ENCODE measurements at places on chromosomes 5 and 9.
A peak's percentile ranks its signal among the peaks of the same experiment; 100 is the strongest.

DNA sequence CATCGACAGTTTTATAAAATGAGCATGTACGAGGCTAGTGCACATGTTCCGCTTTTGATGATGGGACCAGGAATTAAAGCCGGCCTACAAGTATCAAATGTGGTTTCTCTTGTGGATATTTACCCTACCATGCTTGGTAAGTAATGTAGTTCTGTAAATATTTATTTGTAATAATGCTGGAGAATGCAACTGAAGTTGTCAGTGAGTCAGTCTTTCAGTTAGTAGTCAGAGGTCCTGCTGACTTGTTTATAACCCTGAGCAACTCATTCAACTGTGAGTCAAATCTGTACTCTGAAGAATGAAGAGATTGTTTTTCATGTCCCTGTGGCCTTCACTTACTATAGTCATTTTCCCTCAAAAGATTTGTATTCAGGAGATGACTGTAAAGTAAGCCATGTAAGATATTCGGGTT, 28.4 kb upstream of the GPR150 start:
- no peak for DNase-seq

DNA sequence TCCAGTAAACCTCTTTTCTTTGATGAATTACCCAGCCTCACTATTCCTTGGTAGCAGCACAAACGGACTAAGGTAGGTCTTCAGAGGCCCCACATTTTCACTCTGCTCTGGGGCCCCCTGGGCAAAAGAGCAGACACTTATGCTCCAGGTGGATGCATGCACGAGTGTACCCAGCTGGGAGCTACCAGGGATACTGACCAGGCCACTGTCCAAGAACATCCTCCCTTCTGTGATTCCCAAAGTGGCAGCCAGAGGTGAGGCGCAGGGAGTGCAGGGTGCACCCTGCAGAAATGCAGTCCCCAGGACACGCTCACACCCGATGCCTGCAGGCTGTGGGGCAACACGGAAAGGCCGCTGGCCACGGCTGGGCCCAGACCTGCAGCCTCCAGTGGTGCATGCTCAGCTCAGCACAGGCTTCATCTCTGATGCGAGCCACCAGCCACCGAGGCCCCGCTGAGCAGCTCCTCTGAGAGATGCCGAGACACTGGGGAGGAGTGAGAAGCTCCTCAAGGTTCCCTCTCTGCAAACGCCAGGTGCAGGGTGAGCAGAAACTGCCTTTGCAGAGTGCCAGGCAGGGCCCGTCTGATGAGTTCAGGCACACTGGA, 48.1 kb upstream of the OLFM1 start:
- no peak for DNase-seq

GRCh38 chr5:74367241-74367733, 273.2 kb downstream of the ENC1 start:
- no peak for DNase-seq

GRCh38 chr5:174731214-174732035, 7.0 kb downstream of the MSX2 start:
- no peak for DNase-seq

DNA sequence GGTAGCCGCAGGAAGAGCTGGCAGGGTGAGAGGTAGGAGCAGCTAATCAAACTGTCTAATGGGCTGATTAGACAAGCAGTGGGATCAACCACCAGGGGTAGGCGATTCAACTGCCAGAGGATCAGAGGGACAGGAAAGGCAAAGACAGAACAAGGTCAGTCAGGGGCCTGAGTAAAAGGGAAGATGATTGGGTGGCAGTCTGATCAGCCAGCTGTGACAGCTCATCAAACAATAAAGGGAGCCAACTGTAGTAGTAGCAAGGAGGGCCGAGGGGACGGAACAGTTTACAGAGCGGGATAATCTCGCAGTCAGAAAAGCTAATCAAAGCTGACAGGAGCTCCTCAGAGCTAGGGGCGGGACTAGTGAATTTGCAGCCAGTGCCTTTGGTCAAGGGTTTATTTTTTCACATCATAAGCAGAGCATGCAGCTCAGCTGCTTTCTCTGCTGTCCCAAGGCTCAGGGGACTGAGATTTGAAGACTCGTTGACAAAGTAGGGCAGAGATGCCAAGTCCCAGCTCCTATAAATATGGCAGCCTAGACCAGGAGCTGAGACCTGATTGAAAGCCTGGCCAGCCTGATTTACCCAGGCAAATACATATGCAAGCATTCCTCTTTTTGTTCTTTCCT, 418.2 kb downstream of the GABRG2 start:
- no peak for DNase-seq

GRCh38 chr5:134371834-134372340, 518 bp downstream of the UBE2B start:
- DNase-seq, result peak; percentile 13

DNA sequence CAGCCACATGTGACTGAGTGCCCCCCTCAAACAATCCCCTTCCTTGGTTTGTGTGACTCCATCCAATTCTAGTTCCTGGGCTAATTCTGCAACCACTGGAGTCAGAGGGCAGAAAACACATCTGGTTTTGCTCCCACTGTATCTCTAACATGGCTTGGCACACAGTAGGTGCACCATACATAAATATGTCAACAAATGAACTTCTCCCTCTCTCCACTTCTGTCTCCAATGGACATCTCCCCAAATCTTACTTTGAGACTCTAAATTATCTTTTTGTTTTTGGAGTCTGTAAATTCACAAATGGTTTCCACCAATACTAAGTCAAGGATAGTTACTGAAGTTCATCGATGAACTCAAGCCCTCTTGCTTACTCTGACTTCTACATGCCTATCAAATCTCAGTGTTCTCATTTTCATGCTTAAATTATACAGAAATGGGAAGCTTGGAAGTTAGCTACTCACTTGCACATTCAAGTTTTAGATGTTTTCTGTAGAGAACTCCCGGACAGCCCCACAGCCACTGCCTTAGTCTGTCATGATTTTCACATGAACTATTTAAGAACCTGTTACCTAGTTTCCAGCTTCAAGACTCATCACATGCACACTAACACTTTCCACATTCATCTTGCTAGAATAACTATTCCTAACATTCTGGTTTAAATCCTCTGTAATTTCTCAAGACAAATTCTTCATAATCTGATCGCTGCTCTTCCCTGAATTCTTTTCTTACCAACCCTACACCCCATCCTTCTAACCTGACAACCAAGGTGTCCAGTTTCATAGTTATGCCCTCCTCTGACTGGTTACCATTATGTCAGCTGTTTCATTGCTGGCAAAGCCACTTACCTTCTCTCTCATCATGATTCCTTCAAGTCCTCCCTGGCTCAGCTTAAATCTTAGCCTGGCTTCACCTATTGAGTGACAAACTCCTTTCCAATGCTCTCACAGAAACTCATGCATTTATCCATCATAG, 6.0 kb downstream of the RPL37 start:
- DNase-seq, result no peak

GRCh38 chr9:86713970-86714369, 233.3 kb downstream of the GAS1 start:
- no peak for DNase-seq

- DNase-seq, result no peak
Observed at GRCh38 chr9:88706193-88707113, 171.5 kb downstream of the NXNL2 start.

- peak; percentile 31 for DNase-seq
Observed at GRCh38 chr9:125240649-125240999, 519 bp downstream of the HSPA5 start.

All from stimulated activated CD4-positive, alpha-beta T cell treated with anti-CD3 and anti-CD28 coated beads, Interleukin-4, amount 100 ng/mL, for 4 hours (primary cell).